ENCODE measurements at places on chromosomes 12 and 14. TPM values are rescaled to one million over a fixed set of nuclear protein-coding genes. Genes with fewer than 3 reads are reported as not detected.

DNA sequence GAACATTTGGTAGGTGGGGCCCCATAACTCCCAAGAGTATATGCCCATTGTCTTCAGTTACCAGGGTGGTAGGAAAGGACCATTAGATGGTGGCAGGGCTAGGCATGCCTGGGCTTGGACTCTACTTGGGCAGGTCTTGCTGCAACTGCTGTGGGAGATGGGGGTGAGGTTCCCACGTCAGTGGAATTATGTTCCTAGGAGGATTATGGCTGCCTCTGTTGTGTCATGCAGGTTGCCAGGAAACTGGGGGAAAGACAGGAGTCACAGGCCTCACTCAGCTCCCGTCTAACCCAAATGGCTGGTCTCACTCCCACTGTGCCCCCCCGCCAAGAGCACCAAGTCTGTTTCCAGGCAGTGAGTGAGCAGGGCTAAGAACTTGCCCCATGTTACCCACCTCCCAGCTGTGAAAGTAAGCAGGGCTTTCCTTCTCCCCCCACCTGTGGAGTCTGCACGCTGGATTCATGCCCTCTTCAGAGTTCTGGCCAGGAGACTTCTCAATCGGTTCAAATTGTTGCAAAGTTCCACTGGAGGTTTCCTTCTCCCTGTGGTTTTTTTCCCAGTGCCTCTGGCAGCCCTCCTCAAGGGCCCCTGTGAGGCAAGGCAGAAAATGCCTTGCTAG, 337.5 kb downstream of the CCDC91 start:
- no peak for DNase-seq

PPP1R13B gene
- 10.5 TPM for total RNA-seq

DNA sequence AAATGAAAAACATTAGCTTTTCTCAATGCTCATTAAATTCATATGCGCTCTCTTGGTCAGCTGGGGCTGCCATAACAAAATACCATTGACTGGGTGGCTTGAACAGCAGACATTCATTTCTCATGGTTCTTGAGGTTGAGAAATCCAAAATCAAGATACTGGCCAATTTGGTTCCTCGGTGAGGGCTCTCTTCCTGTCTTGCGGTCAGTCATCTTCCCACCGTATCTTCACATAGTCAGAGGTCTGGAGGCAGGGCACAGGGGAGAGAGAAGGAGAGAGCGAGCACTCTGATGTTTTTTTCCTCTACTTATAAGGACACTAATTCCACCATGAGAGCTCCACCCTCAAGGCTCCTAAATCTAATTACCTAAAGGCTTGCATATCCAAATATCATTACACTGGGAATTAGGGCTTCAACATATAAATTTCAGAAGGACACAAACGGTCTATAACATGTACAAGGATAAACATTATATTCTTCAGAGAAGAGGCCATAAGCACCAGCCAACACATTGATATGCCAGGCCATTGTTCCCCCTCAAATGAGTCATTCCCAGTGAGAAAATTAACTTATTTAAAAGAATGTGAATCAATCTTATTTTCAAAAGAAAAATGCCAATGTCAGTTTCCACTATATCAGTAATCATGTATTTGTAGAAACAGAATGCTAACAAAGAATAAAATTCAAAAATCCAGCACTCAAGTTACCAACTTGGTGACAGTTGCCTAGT, 152.2 kb downstream of the BTG1 start:
- DNase-seq: no peak

DHRS2 gene
- total RNA-seq: not detected

GRCh38 chr14:52563120-52563519, 10.5 kb downstream of the GPR137C start:
- no peak for DNase-seq

DNA sequence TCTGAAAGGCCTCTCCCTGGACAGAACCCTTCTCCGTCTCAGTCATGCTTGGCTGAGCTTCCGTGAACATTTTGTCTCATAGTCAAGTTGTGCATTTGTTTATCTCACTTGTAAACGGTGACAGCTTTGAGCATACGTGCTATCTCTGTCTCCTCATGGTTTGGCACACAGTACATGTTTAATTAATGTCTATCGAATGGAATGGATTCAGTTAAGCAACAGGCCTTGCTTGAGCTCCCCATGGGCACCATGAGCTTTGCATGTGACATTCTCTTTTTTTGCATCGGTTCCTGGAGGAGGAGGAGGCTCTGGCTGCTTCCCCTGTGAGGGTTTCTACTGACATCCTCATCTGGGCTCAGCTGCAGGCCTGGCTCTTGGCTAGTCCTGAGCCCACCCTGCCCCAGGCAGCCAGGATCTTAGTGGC, 80.0 kb downstream of the PRIMA1 start:
- peak; percentile 47 for DNase-seq
